DND-41 (cell line): ENCODE measurements at places on chromosomes 16 and 17.

DNA sequence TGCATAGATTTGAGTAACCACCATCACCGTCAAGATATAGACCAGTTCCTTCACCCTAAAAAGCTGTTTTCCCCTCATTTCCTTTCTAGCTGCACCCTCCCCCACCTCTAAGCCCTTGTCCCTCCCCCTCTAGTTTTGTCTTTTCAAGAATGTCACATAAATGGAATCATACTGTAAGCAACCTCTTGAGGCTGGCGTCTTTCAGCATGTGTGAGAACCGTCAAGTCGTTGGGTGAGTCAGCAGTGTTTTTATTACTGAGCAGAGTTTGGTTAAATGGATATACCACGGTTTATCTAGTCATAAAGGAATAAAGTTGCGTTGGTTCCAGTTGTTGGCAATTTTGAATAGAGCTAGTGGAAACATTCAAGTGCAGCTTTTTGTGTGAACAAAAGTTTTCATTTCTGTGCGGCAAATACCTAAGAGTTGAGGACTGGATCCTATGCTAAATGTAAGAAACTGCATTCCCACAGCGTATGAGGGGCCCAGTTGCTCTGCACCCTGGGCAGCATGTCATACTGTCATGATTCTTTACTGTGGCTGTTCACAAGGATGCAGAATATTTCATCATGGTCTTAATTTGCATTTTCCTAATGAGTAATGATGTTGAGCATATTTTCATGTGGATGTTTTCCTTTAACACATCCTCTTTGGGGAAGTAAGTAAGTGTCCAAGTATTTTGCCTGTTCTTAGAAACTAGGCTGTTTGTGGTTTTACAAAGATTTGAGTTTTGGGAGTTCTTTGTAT is 264.3 kb downstream of the CPPED1 start:
- no peaks in the 10 kb centered on the region for H3K36me3 ChIP-seq
- DNase-seq: no peak
- H3K4me1 ChIP-seq: no peaks in the 10 kb centered on the region
- H3K27ac ChIP-seq: no peak overlapping the region
- no peaks in the 10 kb centered on the region for H3K27me3 ChIP-seq

DNA sequence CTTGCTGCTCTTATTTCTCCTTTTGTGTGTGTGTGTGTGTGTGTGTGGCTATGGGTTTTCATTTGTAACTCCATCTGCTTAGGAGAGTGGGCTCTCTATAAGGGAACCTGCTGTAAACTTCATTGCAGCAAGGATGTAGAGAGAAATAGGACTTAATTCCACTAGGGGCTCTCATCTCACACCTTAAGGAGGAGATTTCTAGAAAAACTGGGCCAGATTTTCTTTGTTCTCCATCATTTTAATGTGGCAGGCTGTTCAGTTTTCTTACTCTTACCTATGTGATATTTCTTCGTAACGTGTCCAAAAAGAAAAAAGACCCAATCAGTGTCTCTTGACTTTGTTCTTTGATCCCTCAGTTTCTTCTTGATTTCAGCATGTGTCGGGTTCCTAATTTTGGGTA is 4.5 kb upstream of the CASC3 start:
- peaks cover 60% of the 10 kb centered on the region for H3K36me3 ChIP-seq
- no peak overlapping the region for H3K27ac ChIP-seq
- DNase-seq: no peak
- no peaks in the 10 kb centered on the region for H3K27me3 ChIP-seq
- peaks cover 14% of the 10 kb centered on the region for H3K4me1 ChIP-seq

DNA sequence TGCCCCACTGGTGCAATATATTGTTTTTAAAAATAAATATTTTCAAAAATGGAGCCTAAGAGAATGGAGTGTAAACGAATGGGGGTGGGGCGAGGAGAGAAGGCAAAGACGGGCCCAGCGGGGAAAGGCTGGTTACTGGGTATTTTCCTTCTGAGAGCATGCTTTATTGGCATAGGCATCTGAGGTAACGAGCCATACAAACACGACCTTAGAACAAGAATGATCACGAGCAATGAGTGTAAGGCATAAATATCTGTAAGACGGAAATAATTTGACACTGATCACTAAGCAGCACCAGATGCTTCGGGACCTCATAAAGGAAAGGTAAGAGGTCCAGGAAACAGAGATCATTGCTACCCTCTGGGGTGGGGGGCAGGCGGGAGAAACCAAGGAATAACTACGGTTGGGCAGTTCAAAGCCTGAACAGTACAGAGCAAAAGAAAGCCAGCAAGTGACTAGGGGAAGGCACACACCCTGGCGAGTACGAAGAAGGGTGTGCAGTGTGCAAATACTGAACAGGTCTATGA is 959 bp downstream of the SSH2 start:
- peak; percentile 62 for DNase-seq
- H3K27ac ChIP-seq: peak overlapping the region; percentile 97
- peaks cover 18% of the 10 kb centered on the region for H3K36me3 ChIP-seq

- H3K36me3 ChIP-seq: peaks cover 52% of the 10 kb centered on the region
- H3K27me3 ChIP-seq: no peaks in the 10 kb centered on the region
- H3K27ac ChIP-seq: peak overlapping the region; percentile 8; the same call in 1 of the 2 replicates
- peak; percentile 52 for DNase-seq
These were observed 1.9 kb downstream of the TSEN54 start for GRCh38 chr17:75518201-75518600.

DNA sequence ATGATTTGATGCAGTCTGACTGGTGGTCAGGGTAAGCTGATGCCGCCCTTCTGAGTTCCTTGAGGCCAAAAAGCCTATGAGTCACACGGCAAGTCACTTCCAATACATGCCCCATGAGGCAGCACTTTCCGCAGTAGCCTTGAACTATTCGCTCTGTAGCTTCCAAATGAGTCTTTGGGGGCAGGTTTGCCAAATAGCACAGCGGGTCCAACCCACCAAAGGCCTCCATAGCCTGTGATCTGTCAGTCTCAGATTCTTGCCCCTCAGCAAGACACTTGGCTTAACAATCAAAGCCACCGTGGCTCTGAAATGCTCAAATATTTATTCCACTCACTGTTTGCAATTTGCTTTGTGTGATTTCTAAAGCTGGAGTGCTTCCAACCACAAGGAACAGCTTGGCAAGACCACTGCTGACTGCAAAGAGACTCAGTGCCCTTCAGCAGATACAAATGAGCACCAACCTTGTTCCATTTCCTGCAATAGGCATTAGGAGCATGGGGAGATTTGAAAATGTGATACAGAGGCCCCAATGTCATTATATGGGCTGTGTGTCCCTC is 45.4 kb downstream of the CLEC19A start:
- H3K27me3 ChIP-seq: no peaks in the 10 kb centered on the region
- H3K4me1 ChIP-seq: no peaks in the 10 kb centered on the region
- H3K36me3 ChIP-seq: no peaks in the 10 kb centered on the region
- no peak for DNase-seq
- no peak overlapping the region for H3K27ac ChIP-seq
- no peak overlapping the region for H3K4me3 ChIP-seq

DNA sequence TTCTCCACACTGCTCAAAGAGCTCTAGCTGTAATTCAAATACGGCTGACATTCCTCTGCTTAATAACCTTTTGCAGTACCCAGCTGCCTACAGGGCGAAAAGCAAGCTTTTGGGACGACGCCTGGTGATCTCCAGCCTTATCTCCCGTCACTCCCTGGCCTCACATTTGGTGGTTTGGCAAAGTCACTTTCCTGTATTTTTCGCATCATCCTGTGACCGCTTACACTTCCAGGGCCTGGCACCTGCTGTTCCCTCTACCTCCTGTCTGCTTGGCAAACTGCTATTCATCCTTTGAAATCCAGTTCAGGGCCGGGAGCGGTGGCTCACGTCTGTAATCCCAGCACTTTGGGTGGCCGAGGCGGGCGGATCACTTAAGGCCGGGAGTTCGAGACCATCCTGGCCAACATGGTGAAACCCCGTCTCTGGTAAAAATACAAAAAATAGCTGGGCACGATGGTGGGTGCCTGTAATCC is 2.7 kb upstream of the BHLHA9 start:
- H3K4me1 ChIP-seq: peaks cover 19% of the 10 kb centered on the region
- peak overlapping the region; percentile 70 for H3K27ac ChIP-seq
- no peak for DNase-seq
- peak overlapping the region; percentile 76 for H3K4me3 ChIP-seq
- H3K27me3 ChIP-seq: no peaks in the 10 kb centered on the region
- no peaks in the 10 kb centered on the region for H3K36me3 ChIP-seq

DNA sequence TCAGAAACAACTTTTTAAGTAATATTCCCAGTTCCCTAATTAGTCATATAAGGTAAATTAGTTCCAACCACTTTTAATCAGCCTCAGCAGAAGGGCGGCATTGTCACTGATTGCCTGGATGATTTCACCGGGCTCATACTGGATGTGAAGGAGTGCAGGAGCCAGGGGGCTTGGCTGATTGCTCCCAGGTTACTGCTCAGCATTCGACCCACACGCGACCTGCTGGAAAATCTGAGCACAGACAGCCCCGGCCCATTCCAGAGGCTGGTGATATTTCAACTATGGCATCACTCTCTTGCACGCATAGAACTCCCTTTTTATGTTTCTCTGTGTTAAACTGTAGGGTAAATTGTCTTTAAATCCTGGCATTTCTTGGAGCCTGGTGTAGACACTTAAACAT is 34.2 kb downstream of the CPPED1 start:
- H3K36me3 ChIP-seq: no peaks in the 10 kb centered on the region
- no peak for DNase-seq
- H3K4me1 ChIP-seq: no peaks in the 10 kb centered on the region
- H3K4me3 ChIP-seq: no peak overlapping the region
- H3K27me3 ChIP-seq: no peaks in the 10 kb centered on the region

GRCh38 chr17:17609121-17609520 is 17.6 kb upstream of the PEMT start:
- H3K36me3 ChIP-seq: no peaks in the 10 kb centered on the region
- no peak overlapping the region for H3K27ac ChIP-seq
